NCI-H2081 (cell line): ENCODE measurements at places on chromosomes 7 and 10.
A peak's percentile ranks its signal among the peaks of the same experiment; 100 is the strongest.

GRCh38 chr7:130397758-130398073 is 17.4 kb downstream of the CPA1 start:
- DNase-seq: peak; percentile 79

DNA sequence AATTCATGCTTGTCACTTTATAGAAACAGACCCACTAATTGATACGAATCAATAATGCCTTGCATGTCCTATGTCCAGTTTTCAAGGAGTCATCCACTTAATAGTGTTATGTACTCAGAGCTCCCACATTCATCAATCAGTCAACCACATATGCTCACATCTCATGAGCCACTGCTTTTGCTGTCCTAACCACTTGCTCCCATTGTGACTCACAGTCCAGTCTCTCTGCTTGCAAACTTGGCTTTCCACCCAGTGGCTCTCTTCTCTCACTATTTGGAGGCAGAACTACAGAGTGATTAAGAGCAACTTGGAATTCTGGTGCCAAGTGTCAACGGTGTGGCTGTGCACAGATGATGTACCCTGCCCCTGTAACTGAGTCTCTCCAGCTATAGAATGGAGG is 166.0 kb downstream of the SNX13 start:
- no peak for DNase-seq

GRCh38 chr10:90571481-90572258 is 286.2 kb downstream of the HTR7 start:
- peak; percentile 48 for DNase-seq

- no peak for DNase-seq
Observed at GRCh38 chr10:103692436-103692951, 162.9 kb downstream of the SH3PXD2A start.

DNA sequence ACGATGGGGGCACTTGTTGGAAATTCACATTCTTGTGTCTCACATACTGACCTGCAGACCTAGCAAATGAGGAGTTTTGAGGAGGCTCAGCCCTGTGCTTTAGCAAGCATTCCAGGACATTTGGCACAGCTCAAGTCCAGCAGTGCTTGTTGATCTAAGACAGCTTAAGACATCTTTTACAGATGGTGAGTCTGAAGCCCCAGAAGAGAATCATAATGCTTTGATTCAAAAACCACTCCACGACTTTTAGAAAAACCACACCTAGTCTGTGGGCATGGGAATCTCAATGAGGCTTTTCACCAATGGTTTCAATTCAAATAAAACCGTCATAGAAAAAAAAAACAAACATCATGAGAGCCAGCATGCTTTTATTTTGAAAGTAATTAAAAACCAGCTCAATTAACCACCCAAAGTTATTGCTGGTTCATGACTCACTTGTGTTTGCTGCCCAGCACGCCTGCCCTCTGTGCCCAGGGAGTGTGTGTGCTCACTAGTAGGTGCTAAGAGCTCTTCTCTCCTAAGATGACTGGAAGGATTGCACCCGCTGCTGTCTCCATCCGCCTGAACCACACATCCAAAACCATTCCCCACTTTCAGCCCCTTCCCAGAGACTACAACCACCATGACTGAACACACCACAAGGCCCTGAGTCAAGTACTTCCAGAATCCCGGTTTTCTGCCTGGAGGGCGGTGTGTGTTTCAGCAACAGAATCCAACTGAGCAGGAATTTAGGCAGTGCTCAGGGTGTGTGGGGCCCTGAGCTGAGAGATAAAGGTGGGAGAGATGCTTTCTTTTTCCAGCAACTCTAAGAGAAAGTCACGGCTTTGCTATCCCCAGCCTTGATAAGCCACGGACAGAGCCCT is 130.2 kb upstream of the ADAM12 start:
- DNase-seq: no peak

GRCh38 chr7:113281223-113281622 is 162.9 kb upstream of the SMIM30 start:
- DNase-seq: no peak

- DNase-seq: no peak
Observed at GRCh38 chr10:126212738-126213137, 175.5 kb downstream of the ADAM12 start.

DNA sequence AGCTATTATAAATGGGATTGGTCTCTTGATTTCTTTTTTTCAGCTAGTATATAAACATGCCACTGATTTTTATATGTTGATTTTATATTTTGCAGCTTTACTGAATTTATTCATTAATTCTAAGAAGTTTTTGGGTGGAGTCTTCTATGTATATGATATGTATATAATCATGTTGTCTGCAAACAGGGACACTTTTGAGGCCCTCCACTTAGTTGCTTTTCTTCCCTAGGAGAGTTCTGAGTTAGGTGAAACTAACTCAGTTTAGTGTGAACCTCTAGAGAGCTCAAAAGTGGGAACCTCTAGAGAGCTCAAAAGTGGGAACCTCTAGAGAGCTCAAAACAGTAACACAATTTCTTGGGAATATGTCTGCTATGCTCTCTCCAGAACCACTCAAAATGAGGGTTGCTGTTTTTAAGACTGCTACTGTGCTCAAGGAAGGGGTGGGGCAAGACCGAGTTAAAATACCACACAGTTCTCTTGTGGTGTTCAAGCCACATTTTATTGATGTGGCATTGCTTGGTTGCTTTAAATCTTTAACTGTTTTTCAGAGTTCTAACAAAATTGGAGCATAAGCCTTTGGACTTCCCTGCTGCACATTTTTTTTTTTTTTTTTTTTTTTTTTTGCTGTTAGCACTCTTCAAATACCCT is 13.2 kb downstream of the CCDC7 start:
- DNase-seq: no peak

DNA sequence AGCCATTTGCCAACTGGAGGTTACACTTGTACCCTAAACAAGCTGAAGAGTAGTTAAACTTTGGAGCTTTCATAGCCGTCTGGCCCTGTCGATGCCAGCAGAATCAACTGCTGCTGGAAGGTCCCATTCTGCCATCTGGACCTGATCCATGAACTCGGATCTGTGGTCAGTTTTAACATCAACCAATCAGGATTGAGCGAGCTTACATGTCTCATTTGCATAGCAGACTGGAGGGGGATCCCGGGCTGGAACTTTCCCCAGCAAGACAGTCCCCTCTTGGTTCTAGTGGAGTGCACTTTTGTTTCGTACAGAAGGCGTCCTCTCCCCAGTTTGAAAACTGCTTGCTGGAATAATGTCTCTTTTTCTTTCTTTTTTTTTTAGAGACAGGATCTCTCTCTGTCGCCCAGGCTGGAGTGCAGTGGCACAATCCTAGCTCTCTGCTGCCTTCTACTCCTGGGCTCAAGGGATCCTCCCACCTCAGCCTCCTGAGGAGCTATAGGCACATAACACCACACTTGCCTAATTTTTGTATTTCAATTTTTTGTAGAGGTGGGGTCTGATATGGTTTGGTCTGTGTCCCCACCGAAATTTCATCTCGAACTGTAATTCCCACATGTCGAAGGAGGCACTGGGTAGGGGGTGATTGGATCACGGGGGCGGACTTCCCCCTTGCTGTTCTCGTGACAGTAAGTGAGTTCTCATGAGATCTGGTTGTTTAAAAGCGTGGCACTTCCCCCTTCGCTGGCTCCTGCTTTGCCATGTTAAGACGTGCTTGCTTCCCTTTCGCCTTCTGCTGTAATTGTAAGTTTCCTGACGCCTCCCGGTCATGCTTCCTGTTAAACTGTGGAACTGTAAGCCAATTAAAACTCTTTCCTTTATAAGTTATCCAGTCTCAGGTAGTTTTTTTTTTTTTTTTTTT is 42.8 kb upstream of the SEPHS1 start:
- DNase-seq: no peak

- no peak for DNase-seq
Observed at GRCh38 chr7:43650457-43651052, 67.6 kb downstream of the STK17A start.

DNA sequence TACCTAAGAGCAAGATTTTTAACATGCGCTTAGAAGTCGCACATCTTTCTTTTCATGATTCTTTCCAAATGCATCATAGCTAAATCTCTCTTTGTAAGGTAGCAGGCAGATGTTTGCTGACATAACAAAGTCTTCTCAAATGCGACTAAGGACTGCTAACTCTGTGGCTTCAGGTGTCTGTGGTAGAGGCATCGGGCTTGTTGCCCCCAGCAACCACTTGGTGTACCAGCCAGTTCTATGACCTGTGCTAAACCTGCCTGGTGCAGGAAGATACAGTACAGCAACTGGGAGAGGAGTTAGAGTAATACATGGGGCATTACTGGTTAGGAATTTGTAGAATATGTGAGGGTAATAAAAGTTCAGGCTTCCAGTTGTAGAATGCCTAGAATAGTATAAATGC is 654.1 kb downstream of the NRG3 start:
- DNase-seq: no peak

DNA sequence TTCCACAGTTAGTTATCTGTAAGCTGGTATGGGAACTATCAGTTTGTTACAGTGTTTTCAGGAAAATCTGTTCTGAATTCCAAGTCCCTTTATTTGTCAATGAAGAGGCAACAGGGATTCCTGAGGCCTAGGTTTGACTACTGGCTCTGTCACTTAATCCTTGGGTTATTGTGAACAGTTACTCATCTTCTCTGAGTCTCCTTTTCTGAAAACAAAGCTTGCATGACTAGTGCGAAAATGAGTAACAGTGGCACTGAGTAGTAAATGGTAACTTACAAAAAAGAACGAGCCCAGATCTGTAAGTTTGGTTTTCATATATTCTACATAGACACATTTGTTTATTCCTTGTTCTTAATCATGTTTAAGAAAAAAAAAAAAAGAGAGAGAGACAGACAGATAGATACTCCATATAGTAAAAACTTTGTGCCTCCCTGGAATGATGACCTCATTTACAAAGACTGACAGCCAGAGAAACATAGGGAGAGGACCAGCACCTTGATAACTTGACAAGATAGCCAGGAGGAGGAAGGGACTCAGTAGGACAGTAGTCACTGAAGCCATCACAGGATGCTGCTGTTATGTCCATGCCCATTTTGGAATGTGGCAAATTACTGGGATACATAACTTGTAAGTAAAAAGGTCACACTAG is 1.9 kb downstream of the MRPS33 start:
- DNase-seq: no peak

GRCh38 chr7:113209449-113210203 is 91.3 kb upstream of the SMIM30 start:
- no peak for DNase-seq

- peak; percentile 35 for DNase-seq
Observed at GRCh38 chr7:28700790-28701203, 257.3 kb downstream of the TRIL start.

DNA sequence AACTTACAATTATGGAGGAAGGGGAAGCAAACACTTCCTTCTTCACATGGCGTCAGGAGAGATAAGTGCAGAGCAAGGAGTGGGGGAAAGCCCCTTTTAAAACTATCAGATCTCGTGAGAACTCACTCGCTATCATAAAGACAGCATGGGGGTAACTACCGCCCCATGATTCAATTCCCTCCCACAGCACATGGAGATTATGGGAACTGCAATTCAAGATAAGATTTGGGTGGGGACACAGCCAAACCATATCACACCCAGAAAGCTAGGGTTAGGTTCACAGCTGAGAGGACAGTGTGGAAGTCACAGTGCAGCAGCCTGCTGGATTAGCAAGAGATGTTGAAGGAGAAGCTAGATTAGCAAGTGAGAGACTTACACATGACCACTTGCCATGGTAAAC is 81.6 kb downstream of the CRTAC1 start:
- no peak for DNase-seq

DNA sequence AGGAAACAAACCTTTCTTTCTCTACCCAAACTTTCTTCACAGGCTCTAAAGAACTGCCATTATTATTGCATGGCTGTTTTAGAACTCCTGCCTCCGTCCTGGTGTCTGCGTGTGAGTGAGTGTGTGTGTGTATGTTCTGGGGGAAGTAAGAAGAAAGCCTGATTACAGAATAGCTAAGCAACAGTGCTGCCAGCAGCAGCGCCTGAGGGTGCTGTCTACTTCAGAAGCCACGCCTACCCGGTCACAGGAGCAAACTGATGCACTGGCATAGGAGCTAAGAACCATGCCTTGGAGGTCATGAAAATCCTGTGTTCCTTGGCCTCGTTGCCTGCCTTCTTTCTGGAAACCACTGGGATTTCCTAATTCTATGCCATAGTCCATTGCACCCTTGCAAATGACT is 25.2 kb downstream of the LIPK start:
- no peak for DNase-seq

DNA sequence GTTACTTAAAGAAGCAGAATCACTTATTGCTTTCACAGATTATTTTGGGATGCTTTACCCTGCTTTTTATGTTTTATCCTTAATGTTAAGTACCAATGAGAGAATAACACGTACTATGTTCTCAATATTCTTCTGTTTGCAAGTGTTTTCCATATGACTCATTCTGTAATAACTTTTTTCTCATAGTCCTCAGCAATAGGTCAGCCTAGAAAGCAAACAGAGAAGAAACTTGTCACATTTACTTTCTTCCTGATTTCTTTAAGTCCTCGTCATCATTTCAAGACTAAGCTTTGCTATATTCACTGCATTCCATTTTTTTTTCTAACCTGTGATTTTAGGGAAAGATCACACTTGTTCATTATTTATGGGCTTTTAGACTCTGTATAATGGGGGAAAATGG is 6.8 kb upstream of the AGR2 start:
- no peak for DNase-seq

DNA sequence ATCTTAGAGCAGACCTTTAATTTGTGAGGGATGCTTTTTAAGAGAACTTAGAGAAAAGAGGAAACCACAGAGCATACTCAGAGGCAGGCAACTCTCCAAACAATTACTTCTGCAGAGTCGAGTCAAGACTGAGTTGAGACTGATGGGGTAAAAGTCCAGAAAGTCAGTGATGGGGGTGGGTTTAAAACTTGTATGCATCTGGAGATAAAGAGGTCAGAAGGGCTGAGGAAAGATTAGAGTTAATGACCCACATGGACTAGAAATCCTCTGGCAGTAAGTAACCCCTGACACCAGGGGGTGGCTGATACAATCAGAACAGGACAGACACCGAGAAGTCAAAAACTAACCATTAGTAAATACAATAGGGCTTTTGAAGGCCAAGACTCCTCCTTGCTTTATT is 42.4 kb upstream of the SEPTIN7 start:
- no peak for DNase-seq

- no peak for DNase-seq
Observed at GRCh38 chr10:1530871-1531517, 206.3 kb downstream of the ADARB2 start.

GRCh38 chr7:45075871-45076796 is 12.6 kb downstream of the NACAD start:
- DNase-seq: no peak

GRCh38 chr10:24209946-24210491 is 1.1 kb downstream of the KIAA1217 start:
- no peak for DNase-seq

DNA sequence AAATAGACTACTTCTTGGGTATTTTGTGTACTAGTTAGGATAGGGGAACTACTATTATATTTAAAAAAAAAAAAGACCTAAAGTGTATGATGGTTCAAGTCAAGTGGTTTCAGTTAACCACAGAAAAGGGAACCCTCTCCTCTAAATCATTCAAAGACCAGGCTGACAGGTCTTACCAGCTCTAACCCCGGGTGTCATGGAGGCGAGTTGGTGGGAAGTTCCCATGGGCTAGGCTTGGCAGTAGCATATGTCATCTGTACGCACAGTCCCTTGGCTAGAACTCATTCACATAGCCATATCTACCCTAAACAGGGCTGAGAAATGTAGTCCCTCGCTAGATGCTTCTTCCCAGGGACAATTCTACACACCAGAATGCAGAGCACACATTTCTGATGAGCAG is 37.7 kb upstream of the KCNMA1 start:
- DNase-seq: no peak
